Ammon's horn (tissue), 1 donor: ENCODE measurements at places on chromosomes 4 and X.

DNA sequence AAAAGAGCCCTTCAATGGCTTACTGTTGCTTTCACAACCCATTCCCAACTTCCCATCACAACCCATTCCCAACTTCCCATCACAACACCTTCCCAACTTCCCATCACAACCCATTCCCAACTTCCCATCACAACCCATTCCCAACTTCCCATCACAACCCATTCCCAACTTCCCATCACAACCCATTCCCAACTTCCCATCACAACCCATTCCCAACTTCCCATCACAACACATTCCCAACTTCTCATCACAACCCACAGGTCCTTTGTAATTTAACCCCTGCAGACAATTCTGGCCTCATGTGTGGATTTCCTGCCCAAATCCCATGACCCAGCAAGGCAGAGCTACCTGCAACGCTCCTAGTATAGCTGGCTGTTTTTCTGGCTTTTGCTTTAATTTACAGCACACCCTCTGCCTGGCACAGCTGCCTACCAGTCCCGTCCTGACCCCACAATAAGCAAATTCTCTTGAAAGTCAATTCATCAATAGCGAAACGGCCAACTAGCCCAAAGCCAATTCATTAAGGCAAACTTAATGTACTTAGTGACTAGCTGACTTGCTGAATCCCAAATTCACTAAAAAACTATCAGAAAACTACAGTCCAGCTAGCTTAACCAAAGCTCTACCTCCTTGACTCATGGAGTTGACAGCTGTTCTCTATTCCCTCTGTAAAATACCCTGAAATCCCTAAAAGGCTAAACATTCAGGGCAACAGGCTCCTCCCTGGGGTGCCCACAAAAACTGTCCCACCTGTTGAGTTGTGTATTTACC, 75.6 kb downstream of the AFAP1 start:
- peak; percentile 47 for DNase-seq

DNA sequence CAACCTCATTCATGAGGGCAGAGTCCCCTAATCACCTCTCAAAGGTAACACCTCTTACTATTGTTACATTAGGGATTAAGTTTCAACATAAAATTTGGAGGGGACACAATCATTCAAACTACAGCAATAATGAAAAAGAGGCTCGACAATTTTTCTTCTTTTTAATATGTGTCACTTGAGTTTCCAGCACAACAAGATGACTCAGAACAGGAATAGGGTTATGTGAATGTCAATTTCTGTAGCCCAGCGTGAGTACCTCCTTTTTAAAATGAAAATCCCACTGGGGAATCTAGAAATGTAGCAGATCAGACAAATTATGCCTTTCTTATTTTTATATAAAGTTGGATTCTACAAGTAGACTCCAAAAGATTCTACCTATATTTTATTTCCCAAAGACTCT, 83.7 kb downstream of the ZNF330 start:
- no peak for DNase-seq

GRCh38 chr4:186900232-186900900, 176.7 kb upstream of the FAT1 start:
- DNase-seq: no peak

- no peak for DNase-seq
These were observed at the start of gene CRLF2 for GRCh38 chrX:1212532-1212931. TSS of gene CRLF2 (minus strand) at chrX:1212649. CDS start at chrX:1212634, 15 bp downstream.
